Progenitor cell of endocrine pancreas (in vitro differentiated cells): ENCODE measurements at places on chromosomes 13 and 19.

DNA sequence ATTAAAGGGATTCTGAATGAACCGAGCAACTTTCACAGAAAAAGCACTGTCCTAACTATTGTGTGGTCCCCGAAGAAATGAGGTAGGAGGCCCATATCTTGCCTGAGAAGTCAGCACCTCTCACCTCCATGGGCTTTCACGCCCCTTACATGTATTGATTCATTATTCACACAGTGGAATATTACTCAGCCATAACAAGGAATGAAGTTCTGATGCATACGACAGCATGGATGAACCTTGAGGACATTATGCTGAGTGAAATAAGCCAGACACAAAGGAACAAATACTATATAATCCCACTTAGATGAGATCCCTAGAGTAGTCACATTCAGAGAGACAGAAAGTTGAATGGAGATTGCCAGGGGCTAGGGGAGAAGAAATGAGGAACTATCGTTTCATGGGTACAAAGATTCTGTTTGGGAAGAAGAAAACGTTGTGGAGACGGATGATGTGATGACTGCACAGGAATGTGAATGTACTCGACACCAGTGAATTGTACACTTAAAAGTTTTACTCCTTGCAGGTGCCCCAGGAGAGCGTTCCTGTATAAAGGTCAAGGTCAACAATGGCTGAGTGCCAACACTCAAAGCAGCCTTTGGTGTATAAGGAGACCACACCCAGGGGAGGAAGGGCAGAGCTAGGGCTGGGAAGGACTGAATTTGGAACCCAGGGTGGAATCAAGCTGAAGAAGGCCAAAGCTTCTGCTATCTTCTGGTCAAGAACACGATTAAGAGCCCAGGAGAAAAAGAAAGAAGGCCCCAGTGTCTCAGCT, 22.5 kb downstream of the ZIC5 start:
- no peak for DNase-seq

DNA sequence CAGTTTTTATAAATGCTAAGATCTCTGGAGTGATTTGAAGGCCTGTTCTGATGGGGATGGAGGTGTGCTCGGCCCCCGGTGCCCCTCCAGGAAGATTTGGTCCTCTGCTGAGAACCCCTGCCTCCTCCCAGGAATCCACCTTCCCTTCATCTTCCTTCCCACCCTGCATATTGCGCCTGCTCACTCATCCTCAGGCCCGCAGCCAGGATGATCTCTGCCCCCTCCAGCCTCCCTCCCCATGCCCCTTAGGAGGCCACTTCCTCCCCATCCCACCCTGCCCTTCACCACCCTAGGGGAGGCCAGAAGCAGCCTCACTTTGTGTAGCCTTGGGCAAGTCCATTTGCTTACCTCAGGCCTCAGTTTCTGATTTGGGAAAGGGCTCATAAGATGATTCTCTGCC, 19.7 kb downstream of the VASP start:
- no peak for DNase-seq

DNA sequence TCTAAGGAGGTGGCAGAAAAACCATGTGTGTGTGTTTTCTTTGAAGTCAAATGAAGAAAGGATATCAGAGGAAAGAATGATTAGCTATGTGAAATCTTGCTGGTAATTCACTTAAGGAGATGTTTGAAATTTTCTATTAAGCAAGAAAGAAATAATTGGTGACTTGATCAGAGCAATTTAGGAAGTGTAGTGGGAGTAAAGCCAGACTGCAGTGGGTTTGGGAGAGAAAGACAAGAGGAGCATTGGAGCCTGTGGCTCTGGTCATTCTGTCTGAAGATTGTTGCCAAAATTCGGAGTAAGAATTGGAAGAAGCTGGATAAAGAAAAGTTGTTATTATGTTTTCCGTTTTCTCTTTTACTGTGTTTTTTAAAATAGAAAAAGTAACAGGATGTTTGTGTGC, 640.5 kb downstream of the GPC5 start:
- DNase-seq = no peak

- no peak for DNase-seq
These were observed 24.7 kb downstream of the ZSWIM9 start for GRCh38 chr19:48194844-48195830.

DNA sequence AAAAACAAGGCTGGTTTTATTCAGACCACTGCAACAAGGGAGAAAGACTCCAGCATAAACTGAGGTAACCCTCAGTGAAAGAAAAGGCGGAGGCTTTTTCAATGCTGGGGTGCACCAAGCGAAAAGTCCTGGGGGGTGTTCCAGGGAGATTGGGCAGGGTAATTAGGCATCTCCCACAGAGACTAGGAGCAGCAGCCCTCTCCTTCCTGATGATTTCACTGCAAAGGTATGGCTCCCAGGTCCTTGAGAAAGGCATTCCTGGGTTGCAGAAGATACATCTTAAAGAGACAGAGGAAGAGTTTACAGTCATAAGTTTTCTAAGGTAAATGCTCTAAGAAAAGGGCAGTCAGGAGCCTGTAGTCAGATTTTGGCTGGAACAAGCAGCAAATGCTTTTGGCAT, 412.0 kb downstream of the FOXO1 start:
- no peak for DNase-seq

- DNase-seq = no peak
These were observed 3.7 kb downstream of the TNFSF9 start for GRCh38 chr19:6534451-6535093.

DNA sequence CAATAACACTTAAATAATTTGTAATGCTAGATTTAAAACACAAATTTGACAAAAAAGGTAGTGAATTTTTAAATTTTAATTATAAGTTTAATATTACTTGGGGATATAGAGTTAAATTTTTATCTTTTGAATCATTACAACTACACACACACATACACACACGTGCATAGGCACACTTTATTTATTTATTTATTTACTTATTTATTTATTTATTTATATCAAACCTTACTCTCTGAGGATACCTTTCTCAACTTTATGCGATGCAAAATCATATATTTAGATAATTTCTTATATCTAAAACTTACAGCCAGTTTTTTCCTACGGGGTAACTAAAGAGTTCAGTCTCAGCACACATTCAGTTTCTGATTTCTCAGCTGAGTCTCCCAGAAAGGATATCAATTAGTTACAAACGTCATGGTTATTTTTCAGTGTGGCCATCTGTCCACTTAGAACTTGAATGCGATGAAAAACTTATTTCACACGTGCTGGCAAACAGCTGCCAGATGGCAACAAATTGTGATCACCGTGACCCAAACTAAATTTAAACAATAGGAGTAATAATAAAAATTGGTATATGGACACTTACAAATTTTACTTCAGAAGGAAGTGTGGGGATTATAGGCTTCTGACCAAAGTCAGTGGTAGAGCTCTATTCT, 683.1 kb upstream of the PRR20A start:
- DNase-seq = no peak

- no peak for DNase-seq
These were observed 7.9 kb downstream of the HPN start for GRCh38 chr19:35049456-35049855.

DNA sequence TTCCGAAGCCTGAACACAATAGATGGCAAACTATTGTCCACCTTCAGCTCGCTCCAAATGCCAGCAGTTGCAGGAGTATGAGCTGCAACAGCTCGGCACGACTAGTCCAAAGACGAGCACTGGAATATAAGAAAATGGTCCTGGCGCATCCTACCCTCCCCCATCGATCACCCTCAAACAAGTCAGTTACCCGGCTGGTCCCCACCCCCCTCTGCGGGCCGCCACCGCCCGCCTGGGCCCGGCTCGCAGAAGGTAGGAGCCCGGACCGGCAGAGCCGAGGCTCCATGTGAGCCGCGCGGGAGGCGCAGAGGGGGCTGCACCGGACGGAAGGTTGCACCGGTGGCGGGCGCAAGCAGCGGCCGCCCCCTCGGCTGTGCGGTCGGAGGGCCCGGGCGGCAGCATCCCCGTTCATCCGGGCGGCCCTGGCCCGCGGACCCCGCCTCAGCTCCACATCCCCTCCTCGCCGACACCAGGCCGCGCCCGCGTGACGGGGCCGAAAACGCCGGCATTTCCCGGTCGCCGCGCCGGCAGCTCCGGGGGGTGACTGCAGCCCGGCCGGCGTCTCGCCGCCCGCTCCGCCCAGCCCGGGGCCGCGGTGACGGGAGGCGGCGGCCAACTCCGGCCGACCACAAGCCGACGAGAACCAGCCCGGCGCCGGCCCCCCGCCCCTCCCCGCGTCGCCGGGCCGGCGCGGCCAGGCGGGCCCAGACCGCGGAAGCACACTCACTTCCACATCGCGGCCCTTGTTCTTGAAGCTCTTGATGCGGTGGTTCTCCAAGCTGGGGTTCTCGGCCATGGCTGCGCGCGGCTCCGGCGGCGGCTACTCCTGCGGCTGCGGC, 552 bp downstream of the KPNA3 start:
- peak; percentile 40 for DNase-seq

GRCh38 chr19:35055715-35056179, 14.2 kb downstream of the HPN start:
- no peak for DNase-seq
